ENCODE measurements at places on chromosomes 2 and 18.

GRCh38 chr2:175015340-175015739 is 10.2 kb upstream of the CHN1 start:
- no peak for DNase-seq

DNA sequence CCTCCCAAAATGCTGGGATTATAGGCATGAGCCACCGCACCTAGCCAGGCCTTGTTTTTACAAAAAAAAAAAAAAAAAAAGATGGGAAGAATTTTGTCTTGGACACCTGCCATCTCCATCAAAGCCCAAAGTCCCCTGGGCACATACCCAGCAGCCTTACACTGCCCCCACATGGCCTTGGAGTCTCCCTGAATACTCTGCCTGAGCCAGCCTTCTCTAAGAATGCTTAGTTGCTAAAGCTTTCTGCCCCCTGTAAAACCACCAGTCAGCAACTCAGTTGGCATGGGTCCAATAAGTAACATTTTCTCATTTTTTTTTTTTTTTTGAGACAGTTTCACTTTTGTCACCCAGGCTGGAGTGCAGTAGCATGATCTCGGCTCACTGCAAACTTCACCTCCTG is 40.6 kb downstream of the SPC25 start:
- no peak for DNase-seq

- no peak for DNase-seq
Measured at GRCh38 chr2:20930928-20931327, 108.0 kb upstream of the LDAH start.

DNA sequence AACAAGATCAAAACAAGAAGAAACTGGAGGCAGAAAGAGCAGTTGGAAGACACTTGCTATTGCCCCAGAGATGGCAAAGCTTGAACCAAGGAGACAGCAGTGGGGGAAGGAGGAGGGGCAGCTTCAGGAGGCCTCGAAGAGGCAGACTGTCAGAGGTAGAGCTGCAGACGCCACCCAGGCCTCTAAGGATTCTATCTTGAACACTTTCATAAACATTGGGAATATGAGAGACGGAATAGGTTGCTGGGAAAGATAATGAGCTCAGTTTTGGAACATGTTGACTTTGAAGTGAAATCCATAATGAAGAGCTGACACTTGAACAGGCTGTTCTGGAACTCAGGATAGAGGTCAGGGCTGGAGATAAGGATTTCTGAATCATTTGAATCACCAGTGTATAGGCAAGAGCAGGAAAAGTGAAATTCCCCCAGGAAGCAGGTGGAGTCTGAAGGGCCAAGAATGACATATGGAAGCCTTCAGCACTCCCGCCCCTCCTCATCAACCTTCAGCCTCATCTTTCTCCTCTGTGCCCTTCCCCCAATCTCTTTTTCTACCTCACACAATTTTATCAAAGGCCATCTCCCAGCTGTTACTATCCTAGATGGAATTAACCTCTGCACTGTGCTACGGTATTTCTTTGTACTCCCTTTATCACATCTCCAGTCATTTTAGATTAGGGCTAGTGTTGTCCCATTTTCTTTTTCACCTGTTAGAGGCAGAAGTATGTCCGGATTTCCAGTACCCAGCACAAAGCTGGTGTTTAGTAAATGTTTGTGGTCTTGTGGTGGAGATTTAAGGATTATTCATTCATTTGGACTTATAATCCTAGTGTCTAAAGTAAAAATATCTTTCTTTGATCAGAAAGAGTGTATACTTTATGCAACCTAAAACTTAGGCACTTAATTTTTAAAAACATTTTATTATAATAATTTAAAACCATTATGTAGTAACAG is 47.5 kb upstream of the RTN4 start:
- DNase-seq, result no peak

GRCh38 chr2:9655441-9656269 is 24.9 kb upstream of the YWHAQ start:
- DNase-seq, result peak; percentile 70

DNA sequence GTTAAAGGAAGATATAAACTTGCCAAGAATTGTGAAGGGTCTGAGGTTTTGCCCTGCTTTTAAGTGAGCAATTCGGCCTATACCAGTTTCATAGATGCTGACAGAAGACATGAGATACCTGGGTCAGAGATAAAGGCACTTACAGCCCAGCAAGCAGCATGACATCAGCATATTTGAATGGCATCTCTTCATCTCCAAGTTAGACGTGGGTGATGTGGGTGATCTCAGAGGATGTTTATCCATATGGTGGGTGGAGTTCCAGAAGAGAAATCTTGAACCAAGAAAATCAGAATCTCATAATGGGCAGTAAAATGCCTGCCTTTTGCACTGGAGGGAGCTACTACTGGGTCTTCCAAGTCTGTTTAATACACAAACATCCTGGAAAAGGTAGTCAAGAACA is 44.7 kb downstream of the GYPC start:
- no peak for DNase-seq

GRCh38 chr2:160044728-160045127 is 17.7 kb downstream of the PLA2R1 start:
- no peak for DNase-seq

GRCh38 chr18:41077076-41077475 is 878.0 kb upstream of the PIK3C3 start:
- no peak for DNase-seq

GRCh38 chr2:103003750-103004260 is 242.0 kb downstream of the TMEM182 start:
- DNase-seq, result no peak

GRCh38 chr2:8548065-8548618 is 133.7 kb upstream of the ID2 start:
- DNase-seq, result no peak

Data from activated T-helper 2 cell treated with anti-CD3 and anti-CD28 coated beads, Interferon-gamma antibody, Interleukin-2, Interleukin-4, amounts not matched to agents 10 μg/mL and 5 μg/mL and 100 μg/mL, durations not matched to agents 14 hours and 24 hours and 36 hours (primary cell).